ENCODE measurements at places on chromosomes 2 and 18.

DNA sequence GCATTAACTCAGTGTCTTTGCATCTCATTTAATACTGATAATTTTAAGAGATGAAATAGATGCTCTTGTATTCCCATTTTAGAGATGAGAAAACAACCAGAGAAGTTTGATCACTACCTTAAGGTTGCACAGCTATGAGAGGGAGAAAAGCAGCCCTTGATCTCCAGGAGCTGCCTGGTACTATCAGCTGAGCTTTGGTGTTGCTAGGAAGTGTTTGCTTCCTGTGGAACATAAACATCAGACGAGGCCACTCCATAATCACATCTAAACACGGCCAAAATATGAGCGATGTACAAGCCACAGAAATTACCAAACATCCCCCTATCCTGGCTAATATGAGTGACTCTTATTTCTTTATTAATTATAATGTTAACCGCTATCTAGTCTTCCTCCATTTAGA, 620 bp upstream of the WDFY1 start:
- DNase-seq: no peak

DNA sequence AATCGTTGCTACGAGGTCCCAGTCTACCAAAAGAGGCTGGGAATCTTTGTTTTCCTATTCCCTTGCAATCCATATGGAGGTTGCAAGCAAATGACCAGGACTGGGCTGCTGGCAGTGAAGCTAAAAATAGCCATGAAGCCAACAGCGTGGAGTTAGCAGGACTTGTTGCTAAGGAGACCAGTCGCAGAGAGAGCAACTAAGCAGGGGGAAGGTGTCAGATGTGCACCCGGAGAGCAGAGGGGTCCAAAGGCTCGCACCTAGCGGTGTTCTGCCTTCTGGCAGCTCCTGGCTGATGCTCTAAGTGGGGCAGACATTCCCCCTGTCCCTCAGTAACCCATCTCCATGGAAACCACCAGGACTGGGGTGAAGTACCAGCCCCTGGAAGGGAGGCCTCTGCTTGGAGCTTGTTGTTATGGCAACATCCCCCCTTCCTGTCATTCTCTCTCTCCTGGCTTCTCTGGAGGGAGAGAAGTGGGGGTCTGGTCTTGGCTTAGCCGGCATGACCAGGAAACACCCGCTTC, 84.6 kb downstream of the DNMT3A start:
- DNase-seq: no peak

DNA sequence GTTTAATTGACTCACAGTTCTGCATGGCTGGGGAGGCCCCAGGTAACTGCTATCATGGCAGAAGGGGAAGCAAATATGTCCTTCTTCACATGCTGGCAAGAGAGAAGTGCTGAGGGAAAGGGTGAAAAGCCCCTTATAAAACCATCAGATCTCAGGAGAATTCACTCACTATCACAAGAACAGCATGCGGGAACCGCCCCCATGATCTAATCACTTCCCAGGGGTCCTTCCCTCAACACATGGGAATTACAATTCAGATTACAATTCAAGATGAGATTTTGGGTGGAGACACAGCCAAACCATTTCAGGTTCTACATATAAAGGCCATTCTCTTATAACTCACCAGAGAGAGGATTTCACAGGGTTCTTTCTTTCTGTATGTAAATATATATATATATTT, 62.9 kb downstream of the VRK2 start:
- DNase-seq: no peak

GRCh38 chr2:119425620-119426395, 5.8 kb upstream of the TMEM37 start:
- DNase-seq: no peak

DNA sequence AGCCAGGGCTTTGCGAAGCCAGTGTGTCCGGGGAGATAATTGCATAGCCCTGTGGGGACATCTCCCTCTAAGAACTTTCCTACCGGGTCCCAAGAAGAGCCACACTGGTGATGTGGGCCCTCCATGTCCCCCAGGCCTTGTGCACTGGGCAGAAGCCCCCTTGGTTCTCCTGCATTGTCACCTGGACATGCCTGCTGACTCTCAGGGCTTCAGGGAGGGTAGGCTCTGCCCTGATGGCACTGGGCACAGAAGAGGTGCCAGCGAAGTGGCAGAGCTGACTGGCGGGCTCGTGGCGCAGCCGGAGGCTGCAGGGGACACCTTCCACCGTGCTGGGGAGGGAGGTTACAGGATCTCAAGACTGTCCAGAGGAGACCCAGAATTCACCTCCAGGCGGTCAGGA, 28.3 kb downstream of the GLI2 start:
- no peak for DNase-seq

GRCh38 chr2:3110555-3110954, 267.1 kb downstream of the EIPR1 start:
- DNase-seq: no peak

DNA sequence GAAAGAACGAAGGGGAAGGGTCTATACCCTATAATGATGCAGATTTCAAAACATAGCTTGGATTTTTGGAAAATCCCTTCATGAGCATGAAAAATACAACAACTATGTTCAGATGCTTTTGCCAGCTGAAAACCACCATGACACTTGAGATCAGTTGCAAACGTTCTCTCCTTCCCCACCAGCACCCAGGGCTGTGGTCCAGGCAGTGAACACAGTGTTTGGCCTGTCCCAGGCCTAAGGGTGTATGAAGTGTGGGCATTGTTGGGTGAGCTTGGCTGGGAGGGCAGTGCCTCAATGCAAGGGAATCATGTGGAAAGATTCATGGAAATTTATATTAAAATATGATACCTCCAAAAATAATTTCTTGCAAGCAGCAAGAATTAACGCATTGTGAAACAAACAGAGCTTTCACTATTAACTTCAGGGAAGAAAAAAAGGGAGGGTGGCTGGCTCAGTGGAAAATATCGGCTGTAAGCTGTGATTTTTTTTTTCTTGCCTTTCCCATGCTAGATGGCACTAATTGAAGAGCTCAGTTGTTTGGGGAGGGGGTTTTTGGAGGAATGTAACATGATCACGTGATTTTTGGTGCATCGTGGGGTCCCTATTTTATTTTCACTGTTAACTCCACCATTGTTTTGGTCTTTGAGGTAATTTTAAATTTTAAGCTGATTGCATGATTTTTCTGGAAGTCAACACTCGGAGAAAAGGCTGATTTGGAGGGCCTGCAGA, 52.0 kb downstream of the CDC42EP3 start:
- DNase-seq: no peak
